ENCODE measurements at places on chromosomes 12 and 14.

- no peak for DNase-seq
Observed at GRCh38 chr14:98605043-98605442, 667.0 kb downstream of the BCL11B start.

GRCh38 chr14:51396222-51396815, 156.3 kb downstream of the TMX1 start:
- DNase-seq = peak; percentile 40

DNA sequence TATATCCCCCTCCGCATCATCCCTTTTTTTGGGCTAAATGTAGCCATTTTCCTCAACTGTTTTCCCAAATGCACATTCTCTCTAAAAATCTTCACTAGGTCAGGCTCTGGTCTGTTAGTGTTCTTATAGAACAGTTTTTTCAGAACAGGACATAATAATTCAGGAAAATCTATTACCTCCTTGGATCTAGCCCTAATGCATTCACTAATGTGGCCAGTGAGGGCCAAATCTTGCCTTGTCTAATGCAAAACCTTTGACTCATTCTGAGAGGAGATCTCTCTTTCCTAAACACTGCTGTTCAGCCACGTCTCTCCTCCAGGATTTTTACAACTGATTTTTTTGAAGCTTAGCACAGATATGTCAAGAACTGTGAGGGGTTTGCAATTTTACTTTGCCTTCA, 15.5 kb downstream of the C14orf132 start:
- DNase-seq = no peak

- DNase-seq = no peak
Observed at GRCh38 chr14:102644523-102644922, 52.1 kb downstream of the RCOR1 start.

DNA sequence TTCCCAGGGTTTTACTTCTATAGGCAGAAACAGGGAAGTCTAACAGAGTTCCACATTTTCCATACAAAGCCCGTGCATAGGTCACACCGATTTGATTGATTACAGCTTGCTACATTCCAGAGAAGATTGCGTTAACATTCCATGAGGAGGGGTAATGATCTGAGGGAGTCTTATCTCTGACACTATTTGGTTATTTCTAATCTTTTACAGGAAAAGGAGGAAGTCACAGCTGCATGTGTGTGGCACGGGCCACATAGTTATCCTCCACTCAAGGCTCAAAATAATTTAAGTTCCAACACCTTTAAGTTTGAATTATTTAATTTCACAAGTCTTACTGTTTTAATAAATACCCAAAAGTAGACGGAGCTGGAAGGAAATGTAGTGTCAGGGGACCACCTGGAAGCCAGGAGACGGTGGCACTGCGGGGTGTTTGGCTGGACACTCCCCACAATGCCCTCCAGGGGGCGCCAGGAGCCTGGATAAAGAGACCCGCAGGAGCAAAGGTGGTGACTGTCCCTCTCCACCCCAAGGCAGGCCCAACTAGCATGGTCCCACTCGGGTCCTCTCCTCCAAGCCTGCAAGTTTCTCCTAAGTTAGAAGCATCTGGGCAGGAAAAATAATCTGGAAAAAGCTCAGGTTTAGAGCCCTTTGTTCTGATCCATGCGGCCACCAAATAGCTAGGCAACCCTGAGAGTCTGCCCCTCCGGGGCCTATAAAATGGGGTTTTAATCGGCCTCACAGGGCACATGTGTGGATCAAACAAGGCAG, 20.2 kb downstream of the KRT8 start:
- DNase-seq = peak; percentile 82

GRCh38 chr14:41986700-41987099, 380.0 kb downstream of the LRFN5 start:
- DNase-seq = no peak

DNA sequence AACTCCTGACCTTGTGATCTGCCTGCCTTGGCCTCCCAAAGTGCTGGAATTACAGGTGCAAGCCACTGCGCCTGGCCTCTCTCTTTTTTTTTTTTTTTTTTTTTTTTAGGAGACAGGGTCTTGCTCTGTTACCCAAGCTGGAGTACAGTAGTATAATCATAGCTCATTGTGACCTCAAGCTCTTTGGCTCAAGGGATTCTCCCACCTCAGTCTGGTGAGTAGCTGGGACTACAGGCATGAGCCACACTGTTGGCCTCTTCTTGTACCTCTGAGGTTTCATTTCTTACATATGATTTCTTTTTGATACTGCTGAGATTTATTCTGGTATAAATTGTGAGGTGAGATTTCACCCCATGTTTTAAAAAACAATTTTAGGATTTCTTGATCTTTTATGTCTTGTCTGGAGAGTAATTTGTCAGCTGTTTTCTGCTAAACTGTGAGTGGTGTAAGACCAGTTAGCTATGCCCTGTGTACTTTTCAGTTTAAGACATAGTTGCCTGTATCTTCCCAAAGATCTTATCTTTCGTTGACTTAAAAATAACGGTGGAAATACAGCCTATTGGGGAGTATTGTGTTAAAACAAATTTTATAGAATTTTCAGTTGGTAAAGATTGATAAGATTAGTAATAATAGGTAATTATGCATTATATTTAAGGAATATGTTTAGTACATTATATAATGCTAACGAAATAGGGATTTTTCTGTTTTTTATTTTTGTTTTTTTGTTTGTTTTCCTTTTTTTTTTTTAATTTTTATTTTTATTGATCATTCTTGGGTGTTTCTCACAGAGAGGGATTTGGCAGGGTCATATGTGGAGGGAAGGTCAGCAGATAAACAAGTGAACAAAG, 31.7 kb downstream of the WDR20 start:
- DNase-seq = no peak

DNA sequence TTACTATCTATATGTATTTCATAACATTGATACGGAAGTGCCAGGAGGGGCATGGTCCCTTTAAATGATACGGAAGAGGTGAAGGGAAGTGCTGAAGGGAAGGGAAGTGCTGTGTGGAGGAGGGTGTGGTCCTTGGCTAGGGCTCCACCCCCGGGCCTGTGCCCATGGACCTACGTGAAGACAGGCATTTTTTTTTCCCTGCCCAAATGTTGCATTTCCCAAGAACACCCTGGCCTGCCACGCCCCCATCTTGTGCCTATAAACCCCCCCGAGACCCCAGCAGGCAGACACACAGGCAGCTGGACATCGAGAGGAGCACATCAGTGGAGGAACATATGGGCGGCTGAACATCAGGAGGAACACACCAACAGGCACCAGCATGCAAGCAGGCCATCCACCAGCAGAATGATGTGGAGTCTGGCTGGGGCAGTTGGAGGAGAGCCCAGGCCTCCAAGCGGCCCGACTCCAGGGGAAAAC, 134.1 kb downstream of the SLC41A2 start:
- DNase-seq = peak; percentile 20

- DNase-seq = no peak
Observed at GRCh38 chr12:97398704-97399103, 63.9 kb upstream of the RMST start.

Data from A549 (cell line).